ENCODE measurements at places on chromosomes 4 and X.

- DNase-seq = no peak
These were observed 141.5 kb downstream of the SOWAHB start for GRCh38 chr4:76756416-76756815.

DNA sequence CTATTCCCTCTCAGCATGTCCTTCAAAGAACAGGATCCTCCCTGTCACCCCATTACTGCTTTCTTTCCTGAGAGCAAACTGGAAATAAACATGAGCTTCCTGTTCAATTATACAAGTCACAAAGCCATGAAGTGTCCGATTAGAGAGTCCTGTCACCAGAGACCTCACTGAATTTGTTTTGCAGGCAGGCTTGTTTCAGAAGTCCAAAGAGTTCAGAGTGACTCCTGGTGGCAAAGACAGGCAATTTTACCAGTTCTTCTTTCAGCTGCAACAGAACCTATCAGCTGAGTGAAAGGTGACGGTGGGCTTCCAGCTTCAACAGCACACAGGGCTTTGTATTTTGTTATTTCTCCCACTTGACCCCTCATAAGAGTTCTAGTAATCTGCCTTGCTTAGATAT lies 6.4 kb downstream of the ELK1 start:
- no peak for DNase-seq

GRCh38 chr4:99022566-99022965 lies 27.0 kb downstream of the METAP1 start:
- no peak for DNase-seq

- DNase-seq = no peak
These were observed 59.7 kb upstream of the IL15 start for GRCh38 chr4:141576585-141577110.

DNA sequence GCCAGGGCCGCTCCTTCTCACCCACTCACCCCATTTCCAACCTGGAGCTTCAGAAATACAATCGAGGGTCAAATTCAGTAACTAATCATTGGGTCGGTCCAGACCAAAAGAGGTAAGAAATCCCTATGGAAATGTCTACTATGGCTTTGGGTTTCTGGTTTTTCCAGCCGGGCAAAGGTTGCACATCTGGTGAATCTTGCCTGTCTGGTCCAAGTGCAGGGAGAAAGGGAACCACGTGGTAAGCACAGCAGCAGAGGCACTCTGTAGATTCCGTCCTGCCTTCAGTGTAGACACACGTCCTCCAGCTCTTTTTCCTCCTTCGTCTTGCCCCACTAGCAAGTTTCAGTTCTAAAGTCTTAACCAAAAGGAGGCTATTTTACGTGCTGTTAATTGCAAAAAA lies 218.0 kb upstream of the JADE1 start:
- no peak for DNase-seq

DNA sequence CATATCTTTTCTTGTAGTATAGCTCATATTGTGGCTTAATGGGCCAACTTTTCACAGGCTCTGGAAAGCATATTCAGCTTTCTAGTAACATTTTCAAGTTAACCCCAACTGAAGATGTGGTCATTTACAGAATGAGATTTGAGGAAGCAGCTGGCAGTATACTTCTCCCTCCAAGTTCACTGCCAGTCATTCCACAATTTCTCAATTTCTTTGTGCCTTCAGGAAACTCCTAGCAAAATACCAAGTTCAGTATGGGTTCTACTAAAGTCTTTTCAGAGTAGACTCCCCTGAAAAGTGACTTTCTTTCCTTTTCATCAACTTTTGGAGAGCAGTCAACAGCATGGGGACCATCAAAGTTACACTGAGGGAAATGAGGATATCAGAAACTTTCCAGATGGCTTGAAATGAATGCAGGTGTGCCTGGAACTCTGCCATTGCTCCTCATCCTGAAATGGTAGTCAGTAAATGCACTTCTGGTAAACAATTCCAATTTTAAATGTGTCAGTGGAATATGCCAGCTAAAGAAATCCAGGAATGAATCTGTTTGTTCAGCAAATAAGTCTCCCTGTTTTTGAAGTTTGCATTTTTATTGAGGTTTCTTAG lies 81.5 kb upstream of the TEX13D start:
- DNase-seq = no peak

- no peak for DNase-seq
These were observed 111.4 kb downstream of the NYX start for GRCh38 chrX:41558531-41558930.

- DNase-seq = no peak
These were observed 44.8 kb upstream of the NSG1 start for GRCh38 chr4:4341861-4342650.

DNA sequence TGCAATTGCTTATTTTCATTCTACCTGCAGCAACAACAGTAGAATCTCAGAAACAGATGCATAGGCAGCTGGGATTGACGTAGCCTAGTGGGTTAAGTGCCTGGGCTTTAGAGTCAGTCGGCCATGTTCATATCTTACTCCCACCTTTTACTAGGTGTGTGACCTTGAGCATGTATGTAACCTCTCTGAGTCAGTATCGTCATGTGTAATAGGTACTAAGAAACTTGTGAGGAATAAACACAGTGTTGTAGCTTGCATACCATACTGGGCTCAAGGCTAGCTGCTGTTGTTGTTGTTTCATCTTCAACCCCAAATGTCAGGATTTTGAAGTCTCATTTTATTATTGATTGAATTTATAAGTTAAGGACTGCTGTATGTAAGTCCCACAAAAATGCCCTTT lies 14.2 kb downstream of the RAB9A start:
- DNase-seq = no peak

DNA sequence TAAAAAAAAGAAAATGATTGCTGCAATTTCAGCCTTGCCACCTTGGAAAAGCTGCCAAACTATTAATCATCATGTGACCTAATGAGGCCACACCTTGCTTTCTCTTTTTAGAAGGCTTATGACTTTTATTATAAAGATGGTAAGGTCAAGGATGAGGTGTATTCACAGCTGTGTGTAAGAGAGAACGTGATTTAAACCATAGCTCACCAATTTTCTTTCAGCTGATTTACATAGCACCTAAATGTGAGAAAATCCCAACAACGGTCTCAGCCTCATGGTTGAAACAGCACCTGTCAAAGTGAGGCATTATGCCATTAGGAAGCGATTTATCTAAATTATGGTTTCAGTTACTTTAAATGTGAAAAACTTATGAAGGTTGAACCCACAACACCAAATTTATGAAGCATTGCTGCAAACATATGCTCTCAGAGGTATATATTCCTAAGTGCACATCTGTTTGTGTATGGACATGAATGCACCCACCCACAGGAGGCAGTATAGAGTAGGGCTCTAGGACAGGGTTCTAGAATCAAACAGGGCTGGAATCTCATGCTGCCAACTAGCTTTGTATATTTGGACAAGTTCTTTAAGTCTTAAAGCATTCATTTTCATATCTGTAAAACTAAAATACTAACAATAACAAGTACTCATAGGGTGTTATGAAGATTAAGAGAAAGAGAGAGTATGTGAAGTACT lies 40.7 kb downstream of the ANXA3 start:
- DNase-seq = peak; percentile 49

DNA sequence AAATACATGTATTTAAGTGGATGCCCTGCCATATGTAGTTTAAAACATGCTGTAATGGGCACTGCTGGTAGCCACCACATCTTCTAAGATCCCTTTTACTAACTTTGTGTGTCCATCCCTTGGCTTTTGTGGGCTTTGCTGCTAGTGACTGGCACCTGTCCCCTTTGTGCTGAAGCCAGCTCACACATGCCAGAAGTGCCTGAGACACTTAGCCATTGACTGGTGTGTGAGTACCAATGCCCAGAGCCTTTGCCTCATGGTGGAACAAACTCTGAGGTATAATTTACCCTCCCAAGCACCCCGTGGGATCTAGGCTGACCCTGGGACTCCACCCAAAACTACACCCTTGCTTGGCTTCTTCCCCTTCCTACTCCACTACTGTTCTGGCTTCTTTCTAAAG lies 33.0 kb downstream of the ARHGAP6 start:
- DNase-seq = no peak

DNA sequence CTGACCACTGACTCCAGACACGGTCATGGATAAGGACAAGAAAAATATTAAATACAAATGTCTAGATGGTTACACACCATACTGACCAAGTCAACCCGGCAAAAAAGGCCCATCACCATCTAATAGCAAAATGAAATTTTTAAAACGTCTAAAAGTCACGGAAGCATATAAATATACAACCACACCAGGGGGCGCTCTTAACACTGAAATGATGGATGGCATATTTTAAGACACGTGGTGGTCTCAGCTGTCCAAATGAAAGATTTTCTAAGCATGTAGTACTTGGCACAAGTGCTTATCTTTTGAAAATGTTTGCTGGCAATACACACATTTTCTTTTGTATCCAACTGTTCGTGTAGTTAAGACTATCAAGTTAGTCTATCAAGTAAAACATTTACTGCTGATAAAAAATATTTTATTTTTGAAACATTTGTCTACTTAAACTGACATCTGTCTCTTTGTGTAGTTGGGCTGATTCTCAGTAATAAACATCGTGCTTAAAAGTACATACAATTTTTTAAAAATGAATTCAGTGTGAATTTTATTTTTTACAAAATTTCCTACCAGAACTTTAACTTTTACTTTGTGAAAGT lies 64.6 kb downstream of the COX7B2 start:
- DNase-seq = peak; percentile 34

DNA sequence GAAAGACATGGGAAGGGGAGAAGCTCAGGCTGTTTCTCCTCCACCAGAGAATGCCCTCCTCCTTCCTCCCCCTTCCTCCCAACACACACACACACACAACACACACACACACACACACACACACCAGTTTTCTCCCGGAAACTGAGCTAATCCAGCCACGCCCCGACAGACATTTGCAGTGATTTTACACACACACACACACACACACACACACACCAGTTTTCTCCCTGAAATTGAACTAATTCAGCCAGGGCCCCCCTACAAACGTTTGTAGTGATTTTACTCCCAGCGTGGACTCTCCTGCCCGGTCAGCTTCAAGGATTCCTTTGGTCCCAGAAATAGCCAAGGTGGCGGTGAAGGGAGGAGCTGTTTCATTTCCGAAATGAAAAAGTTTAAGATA lies 32.9 kb upstream of the STX18 start:
- DNase-seq = no peak

- DNase-seq = no peak
These were observed 5.1 kb upstream of the WDR1 start for GRCh38 chr4:10121568-10122208.

- DNase-seq = no peak
These were observed 326.9 kb downstream of the FAT4 start for GRCh38 chr4:125641611-125642010.

DNA sequence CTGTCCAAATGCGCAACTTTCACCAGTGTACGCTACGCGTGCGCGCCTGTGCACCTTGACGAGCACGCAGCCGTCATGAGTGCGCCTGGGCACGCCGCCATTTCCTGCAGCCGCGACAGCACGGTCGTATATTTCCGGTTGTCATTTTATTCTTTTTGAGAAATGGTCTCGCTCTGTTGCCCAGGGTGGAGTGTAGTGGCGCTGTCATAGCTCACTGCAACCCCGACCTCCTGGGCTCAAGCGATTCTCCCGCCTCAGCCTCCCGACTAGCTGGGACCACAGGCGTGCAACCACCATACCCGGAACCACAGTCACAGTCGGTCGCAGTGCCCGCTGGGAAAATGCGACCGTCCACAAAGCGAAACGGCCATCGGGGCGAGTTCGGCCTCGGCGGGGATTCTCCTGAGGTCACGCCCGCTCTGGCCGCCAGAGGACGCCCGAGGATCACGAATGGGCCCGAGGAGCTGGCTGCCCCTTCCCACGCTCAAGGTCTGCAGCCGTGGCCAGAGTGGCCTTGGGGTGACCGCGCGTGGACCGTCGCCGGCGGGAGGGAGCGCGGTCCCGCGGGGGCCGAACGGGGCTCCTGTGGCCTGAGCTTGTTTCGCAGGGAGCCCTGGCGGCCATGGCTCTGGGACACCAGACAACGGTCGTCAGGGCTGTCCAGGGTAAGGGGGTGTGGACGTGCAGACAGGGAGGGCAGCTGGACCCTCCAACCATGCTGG lies 23.7 kb upstream of the PNMA3 start:
- peak; percentile 64 for DNase-seq

GRCh38 chr4:153758688-153759406 lies 977 bp downstream of the RNF175 start:
- no peak for DNase-seq

DNA sequence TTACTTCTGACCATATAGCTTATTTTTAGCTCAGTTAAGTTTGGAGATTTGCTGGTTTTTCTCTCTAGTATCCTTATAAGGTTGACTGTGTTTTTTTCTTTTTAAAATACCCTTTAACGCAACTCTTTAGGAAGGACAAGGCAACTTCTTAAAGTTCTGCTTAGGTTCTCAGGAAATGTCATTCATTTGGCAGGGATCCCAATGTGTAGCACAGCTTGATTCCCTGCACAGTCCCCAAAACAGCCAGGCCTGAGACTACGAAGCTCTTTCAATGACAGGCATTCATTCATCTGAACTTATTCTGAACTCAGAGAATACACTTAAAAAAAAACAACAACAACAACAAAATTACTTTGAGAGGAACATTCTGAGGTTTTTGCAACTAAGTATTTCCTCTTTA lies 1765.8 kb downstream of the PCDH7 start:
- DNase-seq = no peak

All from WTC11 (cell line).